ENCODE measurements at places on chromosomes 5 and 9.
A peak's percentile ranks its signal among the peaks of the same experiment; 100 is the strongest.

- DNase-seq = no peak
Measured at GRCh38 chr9:37936965-37937364, 33.0 kb upstream of the SLC25A51 start.

DNA sequence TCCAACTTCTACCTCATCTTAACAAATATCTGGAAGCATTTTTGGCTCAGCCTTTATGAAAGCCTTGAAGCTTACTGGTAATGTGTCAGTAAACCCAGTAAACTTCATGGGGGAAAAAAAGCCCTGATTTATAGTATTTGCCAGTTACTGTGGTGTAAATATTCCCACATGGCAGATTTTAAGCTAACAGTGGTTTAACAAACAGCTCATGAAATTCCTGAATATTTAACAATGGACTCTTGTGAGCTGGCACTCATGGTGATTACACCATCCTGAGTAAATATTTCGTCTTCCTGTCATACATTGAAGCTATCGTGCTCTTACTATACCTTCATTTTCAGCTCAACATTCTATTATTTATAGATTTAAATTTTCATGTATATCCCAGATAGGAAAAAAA lies 57.0 kb upstream of the ACOT12 start:
- no peak for DNase-seq

GRCh38 chr9:20207176-20207575 lies 415.1 kb downstream of the MLLT3 start:
- no peak for DNase-seq

- DNase-seq = no peak
Measured at GRCh38 chr9:84154320-84154719, 173.7 kb downstream of the RMI1 start.

GRCh38 chr9:75545287-75545686 lies 345.2 kb upstream of the PCSK5 start:
- no peak for DNase-seq

GRCh38 chr5:132500244-132500930 lies 9.8 kb upstream of the IRF1 start:
- no peak for DNase-seq

DNA sequence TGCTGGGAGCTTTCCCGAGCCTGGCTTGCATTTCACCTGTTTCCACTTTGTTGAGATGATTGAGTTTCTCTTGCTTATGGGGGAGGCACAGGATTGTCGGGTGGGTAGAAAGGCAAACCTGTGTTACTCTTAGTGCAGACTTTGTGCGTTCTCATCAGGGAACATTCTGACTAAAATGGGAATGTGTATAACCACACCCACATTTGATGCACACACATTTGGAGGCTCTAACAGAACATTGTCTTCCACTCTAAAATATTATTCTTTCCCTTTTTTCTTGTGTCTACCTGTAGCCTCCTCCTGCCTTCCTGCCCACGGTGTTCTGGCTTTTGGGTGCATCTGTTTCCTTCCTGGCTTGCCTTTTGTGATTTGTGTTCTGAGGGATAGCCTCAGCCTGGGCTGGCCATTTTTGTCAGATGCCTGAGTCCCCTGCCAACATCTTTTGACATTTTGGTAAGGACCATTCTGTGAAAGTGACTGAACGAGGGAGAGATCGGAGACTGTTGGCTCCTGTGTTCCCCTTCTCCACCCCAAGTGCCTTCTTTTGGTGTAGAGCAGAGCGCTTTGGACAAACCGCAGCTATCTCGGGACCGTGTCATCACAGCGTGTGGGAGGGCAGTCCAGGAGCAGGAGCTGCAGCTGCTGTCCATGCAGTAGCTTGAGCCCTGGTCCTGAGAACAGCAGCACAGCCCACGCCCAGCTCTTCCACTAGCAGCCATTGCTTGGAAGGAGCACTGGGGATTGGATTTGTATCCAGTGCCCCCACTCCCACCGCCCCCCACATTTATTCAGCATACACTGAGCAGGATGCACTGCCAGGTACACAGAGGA lies 101.4 kb downstream of the ARHGAP26 start:
- DNase-seq = no peak

GRCh38 chr9:134682651-134683364 lies 41.2 kb downstream of the COL5A1 start:
- DNase-seq = no peak

DNA sequence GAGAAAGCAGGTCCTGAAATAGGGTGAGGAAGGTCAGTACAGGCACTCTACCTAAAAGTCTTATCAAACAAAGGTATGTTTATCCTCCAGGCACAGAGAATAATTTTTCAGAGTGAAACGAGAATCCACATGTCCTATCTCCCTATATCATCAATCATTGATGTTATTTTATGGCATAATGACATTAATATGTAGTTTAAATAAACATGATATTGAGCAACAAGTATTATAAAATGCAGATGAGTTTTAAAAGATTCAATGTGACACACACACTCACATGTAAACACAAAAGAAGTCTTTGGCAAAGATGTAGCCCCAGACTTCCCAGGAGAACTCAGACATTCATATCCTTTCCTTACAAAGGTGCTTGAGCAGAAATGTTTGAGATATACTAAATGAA lies 389.1 kb downstream of the ADGRV1 start:
- DNase-seq = no peak

GRCh38 chr5:120599576-120599975 lies 135.5 kb downstream of the PRR16 start:
- DNase-seq = no peak

GRCh38 chr9:36431078-36431477 lies 31.0 kb upstream of the RNF38 start:
- DNase-seq = no peak

GRCh38 chr5:108634617-108635288 lies 112.9 kb upstream of the FER start:
- DNase-seq = no peak

- no peak for DNase-seq
Measured at GRCh38 chr5:8019719-8020218, 150.8 kb downstream of the MTRR start.

- DNase-seq = no peak
Measured at GRCh38 chr5:39750661-39751060, 325.9 kb upstream of the DAB2 start.

DNA sequence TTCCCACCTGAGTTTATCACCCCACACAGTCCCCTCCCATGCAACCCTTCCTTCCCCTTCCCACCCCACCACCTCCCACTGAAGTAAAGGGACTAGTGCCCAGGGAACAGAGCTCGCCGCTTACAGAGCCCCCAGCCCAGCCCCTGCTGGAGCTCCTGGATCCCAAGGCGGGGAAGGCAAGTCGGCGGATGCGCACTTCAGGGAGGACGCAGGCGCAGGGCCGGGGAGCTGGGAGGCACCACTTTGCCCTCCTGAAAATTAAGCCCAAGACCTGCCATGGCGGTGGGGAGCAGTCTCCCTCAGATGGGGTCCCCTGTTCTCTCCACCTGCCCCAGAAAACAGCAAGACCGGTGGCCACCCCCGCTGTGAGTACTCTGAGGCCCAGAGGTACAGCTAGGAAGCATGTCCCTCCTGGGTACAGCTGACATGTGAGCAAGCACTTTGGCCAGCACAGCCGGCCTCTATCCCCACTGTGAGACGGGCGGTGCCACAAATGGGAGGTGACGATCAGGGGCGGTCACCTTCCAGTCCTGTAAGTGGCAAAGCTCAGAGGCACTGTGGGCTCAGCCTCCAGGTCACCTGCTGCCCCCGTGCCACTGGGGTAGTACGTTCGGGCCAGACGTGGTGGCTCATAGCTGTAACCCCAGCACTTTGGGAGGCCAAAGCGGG lies 45.9 kb downstream of the COL23A1 start:
- no peak for DNase-seq

DNA sequence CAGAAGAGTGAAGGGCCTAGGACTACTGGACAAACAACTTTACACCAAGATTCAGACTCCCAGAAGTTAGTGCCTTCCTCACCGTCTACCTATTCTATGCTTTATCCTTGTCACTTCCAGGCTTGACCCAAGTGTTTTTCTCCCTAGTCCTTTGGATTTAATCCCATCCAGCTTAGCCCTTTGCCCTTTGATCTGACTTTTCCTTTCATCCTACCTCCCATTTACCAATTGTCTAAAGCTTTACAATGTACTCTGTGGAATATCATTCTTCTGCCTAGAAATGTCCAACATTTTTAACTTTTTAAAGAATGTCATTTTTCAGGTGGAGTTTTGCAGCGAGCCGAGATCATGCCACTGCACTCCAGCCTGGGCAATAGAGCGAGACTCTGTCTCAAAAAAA lies 292.1 kb downstream of the EPB41L4A start:
- DNase-seq = no peak

DNA sequence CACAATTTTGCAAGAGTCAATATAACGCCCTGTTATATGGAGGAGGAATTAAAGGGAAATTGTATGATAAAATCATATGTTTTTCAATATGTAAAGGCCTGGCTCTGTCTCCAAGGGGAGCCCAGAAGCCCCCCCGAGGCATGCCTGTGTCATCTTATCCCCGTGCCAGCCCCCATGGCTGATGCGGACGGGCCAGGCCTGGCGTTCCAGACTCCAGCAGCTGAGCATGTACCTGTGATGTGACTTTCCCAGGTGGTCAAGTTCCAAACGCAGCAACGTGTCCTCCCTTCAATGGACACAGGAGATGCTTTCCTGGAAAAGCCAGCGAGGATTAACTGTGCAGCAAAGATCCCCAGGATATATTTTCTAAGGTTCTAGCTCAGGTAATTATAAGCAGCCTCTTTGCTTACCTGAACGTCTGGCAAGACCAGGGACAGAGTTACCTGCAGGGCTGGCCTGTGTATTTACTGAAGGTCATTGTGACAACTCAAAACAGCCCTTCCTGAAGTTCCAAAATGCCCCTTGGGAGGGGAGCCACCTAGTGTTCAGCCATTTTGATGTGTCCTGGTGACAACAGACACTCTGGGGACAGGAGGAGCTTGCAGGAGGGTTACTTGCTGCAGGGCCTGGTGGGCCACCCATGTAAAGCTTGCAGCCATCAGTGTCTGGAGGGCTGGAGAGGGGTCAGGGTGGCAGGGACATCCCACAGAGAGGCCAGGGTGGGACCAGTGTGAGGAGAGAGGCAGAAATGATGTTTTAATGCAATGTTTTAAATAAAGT lies 53.3 kb upstream of the RNU6ATAC start:
- no peak for DNase-seq

- DNase-seq = peak; percentile 36
Measured at GRCh38 chr5:138606378-138607064, 31.3 kb upstream of the HSPA9 start.

DNA sequence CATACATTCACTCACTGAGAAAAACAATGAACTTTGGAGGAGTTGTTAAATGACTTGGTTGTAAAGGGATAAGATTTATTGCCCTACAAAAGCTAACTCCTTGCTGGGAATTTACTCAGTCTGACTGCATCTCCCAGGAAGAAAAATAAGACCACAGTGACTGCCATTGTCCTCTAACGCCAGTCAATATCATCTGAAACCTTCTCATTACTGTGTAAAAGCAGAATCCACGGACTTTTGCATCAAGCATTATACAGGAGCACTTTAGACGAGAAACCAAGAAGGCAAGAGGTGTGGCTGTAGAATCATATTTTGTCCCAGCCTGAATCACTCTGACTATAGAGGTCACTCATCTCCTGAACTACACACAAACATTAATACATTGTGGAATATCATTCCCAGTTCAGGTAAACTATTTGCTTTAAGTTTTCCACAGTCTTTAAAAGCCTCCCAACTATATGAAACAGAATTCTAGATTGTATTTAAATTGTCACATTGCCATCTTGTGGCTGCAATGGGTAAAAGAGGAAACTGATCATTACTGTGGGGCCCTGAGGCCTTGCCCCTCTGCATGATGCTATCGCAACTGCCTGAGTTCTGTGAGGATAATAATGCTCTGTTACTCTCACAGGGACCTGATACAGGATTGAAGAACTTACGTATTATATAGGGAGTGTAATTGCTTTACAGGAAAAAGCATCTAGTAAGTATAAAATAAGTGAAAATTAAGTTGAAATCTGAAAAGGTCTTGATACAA lies 142.9 kb downstream of the SLCO4C1 start:
- DNase-seq = peak; percentile 44

GRCh38 chr5:170471551-170472178 lies 32.2 kb upstream of the KCNIP1 start:
- DNase-seq = no peak

DNA sequence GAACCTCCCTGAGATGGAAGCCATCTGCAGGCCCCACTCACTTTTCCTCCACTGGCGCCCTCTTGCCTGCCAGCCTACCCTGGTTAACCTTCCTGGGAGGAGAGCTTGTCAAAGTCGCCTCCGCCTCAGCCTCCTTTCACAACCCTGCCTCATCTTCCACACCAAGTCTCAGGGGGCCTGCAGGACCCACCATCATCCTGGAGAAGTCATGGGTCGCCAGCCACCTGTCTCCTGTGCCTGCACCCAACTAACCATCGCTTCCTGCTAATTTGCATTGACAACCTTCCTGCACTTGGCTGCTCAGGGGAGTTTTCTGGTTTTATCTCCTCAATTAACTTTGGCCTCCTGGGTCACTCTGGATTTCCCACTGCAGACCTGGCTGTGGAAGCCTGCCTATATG lies 52.8 kb upstream of the GRHPR start:
- DNase-seq = no peak

GRCh38 chr5:8288334-8288733 lies 419.4 kb downstream of the MTRR start:
- no peak for DNase-seq

DNA sequence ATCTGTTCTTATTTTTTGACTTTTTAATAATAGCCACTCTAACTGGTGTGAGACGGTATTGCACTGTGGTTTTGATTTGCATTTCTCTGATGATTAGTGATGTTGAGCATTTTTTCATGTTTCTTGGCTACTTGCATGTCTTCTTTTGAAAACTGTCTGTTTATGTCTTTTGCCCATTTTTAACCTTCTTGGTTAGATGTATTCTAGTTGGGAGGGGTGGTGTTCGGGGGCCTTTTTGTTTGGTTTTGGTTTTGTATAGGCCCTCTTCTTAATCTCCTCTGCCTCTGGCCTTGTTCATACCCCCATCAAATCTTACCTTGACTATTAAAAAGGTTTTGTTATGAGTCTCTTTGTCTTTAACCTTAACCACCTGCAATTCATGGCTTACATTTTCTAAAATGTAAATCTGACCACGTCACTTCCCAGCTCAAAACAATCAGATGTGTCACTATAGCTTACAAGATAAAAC lies 107.8 kb upstream of the NR4A3 start:
- DNase-seq = no peak

DNA sequence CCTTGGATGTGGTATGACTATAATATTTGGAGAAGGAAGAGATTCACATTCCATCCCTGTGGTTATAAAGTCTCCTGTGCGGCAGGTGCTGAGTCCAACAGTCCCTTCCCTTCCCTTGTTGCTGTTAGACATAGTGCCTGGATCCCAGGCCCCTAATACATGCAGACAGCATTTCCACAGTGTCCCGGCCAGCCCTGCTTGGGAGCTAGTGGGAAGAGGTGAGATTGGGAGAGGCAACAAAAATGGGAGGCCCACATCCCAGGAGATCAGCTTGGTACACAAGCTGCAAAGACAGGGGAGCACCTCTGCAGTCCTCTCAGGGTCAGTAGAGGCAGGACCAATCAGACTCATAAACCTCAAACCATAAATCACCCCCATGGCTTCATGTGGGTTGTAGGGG lies 3.3 kb upstream of the NEURL1B start:
- DNase-seq = no peak

GRCh38 chr5:6723122-6723815 lies 10.0 kb downstream of the TENT4A start:
- no peak for DNase-seq

GRCh38 chr5:136308212-136308795 lies 57.0 kb downstream of the TRPC7 start:
- DNase-seq = peak; percentile 24
